Activated CD8-positive, alpha-beta T cell treated with anti-CD3 and anti-CD28 coated beads, Interleukin-2, amount 10 ng/mL, durations not matched to agents 7 days and 5 days (primary cell): ENCODE measurements at places on chromosomes 1 and 21. TPM values are rescaled to one million over a fixed set of nuclear protein-coding genes. Genes with fewer than 3 reads are reported as not detected.

DNA sequence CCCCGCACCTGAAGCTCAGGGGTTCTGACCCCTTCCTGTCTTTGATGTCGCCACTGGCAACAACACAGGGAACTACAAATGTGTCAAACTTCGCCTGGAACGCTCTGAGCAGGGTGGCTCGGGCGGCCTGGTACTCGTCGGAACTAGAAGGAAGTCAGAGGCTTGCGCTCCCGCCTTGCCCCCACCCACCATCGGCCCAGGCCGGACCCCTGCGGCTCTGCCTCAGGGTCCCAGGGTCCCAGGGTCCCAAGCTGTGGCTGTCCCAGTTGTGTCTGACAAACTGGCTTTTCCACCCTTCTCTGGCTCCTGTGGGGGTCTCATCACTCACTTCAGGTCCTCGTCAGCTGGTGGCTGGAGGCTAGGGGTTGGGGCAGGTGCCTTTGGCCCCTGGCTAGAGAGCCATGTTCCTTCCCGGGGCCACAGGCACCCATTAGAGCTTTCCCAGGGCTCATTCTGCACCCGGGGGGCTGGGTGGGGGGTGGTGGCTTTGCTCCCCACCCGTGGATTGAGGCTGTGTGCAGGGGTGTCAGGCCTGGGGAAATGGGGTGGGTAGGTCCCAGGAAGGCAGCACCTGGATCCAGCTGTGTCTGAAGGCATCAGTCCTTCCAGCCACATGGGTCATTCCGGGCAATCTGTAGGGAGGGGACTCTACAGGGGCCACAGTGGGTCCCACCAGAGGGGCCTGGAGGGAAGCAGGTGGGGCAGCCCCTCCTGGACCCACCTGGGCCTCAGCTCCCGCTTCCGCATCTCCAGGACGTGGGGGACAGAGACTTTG lies 8.0 kb upstream of the TMEM52 start:
- no peak for DNase-seq

The PLA2G2F gene
- not detected for total RNA-seq

The KRTAP10-7 gene
- total RNA-seq = not detected

DNA sequence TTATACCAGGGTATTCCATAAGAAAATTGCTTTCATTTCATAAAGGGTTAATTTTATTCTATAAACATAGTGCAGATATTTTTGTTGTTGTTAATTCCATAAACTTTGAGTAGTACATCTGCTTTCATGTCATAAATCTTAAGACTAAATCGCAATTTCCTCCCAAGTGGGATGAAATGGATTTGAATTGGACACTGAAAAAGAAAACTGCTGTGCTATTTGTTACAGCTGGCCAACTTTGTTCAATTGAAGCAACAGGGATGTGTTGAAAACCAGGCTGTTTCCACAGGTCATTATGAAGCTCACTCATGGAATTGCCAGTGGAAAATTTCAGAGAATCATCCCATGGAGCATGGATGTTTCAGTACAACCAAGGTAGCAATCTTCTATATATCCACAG lies 252.5 kb upstream of the RGS18 start:
- DNase-seq = no peak

DNA sequence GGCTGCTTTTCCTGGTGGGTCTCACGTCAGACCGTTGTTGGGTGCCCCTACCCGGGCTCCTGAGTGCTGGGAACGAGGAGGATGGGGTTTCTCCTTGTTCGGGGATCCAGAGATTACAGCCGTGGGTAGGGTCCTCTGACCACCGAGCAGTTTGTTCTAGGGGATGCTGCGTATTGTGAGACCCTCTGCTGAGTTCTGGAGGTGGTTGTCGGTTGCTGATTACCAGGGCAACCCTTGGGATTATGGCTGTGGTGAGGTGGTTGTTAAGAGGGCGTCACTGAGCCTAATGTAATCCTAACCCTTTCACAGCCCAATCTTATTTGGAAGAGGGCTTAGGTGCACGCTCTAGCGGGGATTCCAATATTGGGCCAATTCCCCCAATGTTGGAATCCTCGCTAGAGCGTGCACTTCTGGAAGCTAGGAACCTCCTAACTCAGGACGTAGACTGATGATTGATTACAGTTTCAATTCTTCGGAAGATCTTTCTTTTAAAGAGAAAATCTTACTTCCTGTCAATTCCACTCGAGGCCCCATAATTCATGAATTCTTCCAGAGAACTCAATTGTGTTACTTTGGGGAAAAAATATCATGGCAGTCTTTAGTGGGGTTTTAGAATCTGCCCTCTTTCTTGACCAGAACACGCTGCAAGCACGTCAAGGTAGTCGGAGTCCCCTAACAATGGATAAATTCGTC lies 483 bp downstream of the TCEANC2 start:
- no peak for DNase-seq

The TBCE gene
- total RNA-seq = 31.9 TPM

DNA sequence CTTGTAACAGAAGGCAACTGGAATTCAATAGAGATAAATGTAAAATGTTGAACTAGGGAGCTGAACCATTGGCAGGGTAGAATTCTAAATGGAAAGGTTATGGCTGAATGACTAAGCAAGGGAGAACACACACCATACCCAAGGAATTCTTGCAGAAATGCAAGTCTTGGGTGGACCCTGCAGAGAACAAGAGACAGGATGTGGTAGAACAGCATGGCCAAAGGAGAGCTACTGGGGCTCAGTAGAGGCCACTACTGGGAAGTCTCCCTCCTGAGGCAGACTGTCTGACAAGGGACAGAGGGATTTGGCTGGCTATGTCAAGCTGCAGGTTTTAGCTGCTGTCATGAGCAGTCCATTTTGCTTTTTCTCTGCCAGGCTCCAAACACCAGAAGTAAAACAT lies 180.9 kb downstream of the TNR start:
- no peak for DNase-seq

The GIPC2 gene
- 0.34 TPM for total RNA-seq

DNA sequence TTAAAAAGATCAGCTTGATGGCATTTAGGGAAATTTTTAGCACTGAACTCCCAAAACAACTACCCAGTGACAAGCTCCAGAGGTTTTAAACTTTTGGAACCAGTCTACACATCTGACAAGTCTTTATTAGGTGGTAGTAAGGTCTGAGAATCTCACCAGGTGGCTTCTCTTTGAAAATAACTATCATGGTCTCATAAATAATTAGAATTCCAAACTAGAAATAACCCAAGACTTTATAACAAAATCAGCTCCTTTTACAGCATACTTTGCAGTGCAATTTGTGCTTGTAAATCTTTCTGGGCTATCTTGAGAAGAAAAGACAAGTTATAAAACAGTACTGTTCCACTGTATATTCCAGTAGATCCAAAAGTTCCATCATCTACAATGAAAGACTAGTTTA lies 108.7 kb downstream of the LTN1 start:
- DNase-seq = no peak

DNA sequence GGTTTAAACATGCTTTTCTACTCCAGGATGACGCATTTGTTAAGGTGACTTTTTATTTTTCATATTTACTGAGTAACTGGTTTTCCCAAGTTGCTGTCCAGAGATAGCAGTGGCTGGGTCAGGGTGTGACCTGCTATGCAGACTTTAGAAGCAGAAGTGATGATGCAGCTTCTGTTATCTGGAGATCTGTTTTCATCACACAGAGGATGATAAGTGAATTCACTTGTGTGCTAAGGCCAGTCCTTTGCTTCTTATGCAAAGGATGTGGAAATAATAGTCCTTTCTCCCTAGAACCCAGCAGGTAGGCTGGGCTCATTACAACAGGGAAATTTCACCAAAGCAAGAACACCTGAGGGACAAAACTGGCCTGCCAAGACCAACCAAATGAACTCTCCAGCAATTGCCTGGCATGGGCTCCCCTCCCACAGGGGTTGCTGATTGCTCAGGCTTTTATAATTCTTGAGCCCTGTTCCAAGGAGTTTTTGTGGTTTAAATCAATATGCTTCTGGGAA lies 97.8 kb upstream of the LPGAT1 start:
- DNase-seq = no peak

GRCh38 chr1:1540090-1540817 lies at the start of gene TMEM240:
Gene TMEM240 (minus strand): TSS chr1:1540624. CDS start chr1:1540346, 278 bp downstream.
- DNase-seq = peak; percentile 56

GRCh38 chr21:45219517-45219916 lies 68.2 kb downstream of the POFUT2 start:
- no peak for DNase-seq

GRCh38 chr1:162251102-162251501 lies 125.6 kb downstream of the SPATA46 start:
- DNase-seq = no peak

- no peak for DNase-seq
Observed at GRCh38 chr1:96882096-96882495, 160.5 kb downstream of the PTBP2 start.

DNA sequence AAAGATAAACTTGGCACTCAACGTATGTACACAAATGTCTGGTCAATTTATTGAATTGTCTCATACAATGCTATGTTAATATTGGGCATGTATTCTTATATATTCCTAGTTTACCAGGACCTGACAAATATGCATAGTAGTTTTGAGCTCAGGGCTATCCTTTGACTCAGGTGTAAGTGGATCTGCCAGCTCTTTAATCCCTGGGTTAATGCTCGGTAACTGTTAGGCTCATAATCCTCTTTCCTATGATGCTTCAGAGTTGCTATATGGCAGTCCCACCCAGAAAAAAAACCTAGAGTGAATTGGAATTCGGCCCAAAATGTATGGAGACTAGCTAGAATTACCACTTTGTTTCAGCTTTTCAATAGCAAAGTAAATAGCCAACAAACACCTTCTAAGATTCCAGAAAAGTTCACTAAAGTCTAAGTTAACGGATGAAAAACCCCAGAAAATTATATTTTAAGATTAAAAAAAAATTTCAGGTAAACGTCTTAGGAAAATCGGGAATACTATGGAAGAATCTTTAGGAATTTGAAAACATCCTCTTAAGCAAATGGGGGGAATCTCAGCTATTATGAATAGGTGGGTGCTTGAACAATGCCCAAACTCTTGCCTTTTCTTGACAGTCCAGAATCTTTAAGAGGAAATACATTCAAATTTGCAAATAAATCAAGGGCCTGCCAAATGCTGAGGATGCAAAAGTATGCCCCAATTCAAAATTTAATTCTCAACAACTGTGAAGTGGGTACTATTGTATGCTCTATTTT lies 10.9 kb downstream of the H3-3A start:
- DNase-seq = no peak

DNA sequence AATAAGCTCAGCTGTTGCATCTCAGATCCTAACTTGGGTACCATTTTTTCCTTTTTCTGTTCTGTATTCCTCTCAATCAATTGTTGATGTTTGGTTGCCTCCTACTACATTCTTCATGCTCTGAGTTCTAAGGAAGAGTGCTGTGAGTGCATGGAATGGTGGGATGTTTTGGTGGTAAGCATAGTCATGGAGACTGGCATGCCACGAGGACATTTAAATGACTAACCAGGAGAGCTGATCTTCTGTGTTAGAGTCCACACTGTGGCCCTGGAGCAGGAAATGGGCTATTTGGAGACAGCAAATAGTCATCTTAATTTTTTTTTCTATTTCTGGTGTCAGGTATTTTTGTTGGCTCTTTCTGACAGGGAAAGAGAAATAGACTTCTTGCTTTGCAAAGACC lies 69.5 kb upstream of the HSD17B7 start:
- no peak for DNase-seq

GRCh38 chr1:202659541-202659940 lies 50.7 kb downstream of the SYT2 start:
- no peak for DNase-seq

The TGFB2 gene
- not detected for total RNA-seq

DNA sequence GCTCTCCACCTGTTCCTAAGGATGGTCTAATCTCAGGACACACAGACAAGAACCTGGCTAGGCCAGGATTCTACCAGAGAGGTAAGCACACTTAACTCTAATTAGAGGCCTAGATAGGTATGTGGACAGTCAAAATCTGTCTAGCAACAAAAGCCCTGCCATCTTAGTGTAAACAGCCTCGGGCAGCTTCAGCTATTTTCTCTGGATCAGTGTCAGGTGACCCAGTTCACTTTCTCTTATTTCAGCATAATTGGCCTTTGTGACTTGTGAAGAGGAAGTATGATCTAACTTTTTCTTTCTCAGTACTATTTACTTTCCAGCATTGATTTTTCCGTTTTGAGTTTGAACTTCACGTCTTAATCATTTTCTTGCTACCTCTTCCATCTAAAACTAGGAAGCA lies 217.7 kb downstream of the CRB1 start:
- DNase-seq = no peak

DNA sequence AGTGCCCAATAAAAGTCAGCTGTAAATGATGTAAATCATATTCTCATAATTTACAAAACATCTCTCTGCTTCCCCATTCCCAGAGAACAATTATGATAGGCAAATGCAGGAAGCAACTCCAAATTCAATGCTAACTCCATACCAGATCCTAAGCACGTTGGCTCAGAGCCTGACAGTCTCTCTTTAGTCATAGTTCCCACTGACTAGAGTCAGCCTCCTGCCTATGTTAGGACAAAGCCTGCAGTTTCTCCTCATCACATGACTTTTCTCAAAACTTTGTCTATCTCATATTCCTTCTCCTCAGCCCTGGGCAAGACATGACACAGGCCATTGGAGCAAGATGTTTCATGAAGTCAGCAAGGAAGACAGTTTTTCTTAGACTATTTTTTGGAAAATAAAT lies 101.5 kb upstream of the COL24A1 start:
- DNase-seq = no peak

- DNase-seq = no peak
Observed at GRCh38 chr1:154845174-154845573, 24.9 kb downstream of the KCNN3 start.

DNA sequence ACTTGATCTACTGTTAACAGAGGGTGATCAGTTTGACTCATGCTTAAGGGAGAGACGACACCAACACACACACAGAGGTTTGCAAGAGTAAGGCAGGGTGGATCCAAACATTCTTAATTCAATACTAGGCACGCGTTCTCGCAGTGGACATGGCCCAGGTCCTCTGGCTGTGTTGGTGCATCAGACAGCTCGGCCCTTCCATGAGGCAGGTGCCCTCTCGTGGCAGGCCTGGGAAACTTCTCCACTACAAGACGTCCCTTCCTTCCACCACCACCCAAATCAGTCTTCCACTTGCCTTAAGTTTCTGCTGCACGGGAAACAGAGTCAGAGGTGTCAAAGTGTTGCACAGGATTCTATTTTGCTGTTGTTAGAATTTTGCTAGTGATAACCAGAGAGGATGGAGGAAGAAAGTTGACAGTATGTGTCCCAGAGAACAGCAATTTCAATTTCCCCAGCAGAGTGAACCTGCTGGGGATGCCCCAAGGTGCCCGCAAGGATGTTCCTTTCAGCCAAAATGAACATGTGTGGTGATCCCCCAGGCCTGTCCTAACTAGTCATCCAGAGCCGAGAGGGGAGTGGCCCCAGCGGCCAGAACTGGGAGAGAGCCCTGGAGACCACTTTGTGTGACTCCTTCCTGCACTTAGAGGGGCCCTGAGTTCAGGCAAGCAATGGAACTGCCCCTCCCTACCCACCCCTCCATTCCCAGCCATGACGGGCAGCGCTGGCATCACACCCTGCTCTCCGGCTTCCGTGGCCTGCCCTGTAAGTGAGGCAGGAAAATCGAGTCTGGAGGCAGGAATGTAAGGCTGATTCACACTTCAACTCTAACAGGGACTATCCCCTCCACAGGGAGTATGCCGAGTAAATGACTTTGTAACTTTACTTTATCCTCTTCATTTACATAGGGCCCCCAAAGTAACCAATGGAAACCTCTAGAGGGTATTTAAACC lies 34.8 kb downstream of the MX1 start:
- DNase-seq = peak; percentile 67

- DNase-seq = peak; percentile 37
Observed at GRCh38 chr1:84298684-84299535, 2.6 kb upstream of the SAMD13 start.
